NCI-H187 (cell line): ENCODE measurements at places on chromosomes 12 and 14.

GRCh38 chr14:89114109-89114508, 289.7 kb downstream of the TTC8 start:
- no peak for DNase-seq

- DNase-seq, result no peak
These were observed 388.5 kb downstream of the TMEM121 start for GRCh38 chr14:105914738-105915385.

DNA sequence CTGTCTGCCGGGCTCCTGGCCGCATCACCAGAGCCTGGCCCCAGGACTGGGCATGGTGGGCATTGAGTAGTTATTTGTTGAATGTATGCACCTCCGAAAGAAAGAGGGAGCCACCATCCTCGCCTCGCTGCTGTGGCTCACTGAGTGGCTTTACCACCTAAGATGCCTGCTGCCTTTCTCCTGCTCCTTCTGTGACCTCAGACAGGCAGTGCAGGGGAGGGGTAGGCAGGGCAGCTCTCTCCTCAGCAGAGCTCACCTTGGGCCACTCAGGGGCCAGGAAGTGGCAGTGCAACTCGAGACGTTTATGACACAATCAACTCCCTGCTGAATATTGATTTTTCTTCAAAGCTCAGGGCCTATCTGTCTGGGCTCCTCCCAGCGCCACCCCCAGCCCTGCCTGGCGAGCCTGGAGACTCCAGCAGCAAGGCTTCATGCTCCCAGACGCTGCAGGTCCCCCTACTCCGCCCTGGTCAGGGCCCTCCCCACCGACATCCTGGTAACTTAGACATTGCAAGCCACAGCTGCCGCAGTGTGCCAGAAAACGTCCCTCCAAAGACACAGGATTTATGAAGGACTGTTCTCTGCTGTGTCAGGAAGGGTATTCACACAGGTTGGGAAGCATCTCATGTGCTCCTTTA, 84.3 kb upstream of the DIO3 start:
- DNase-seq, result peak; percentile 92

DNA sequence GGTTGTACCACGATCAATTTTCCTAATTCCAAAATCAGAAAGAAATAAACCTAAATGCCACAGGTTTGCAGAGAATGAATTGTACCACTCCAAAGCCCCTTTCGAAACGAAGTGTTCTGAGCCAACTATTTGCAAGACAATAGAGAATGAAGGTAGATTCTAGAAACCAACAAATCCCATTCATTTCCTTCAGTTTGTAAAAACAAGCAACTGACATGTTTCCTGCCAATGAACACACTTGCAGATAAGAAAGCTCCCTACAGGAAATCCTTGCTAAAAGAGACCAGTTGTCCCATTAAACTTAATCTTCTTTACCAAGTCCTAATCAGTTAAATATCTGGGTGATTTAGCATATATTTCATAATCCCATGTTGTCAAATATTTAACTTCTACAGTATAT, 198.4 kb upstream of the FOXN3 start:
- DNase-seq, result no peak

GRCh38 chr14:99720941-99721791, 37.1 kb downstream of the CYP46A1 start:
- no peak for DNase-seq

DNA sequence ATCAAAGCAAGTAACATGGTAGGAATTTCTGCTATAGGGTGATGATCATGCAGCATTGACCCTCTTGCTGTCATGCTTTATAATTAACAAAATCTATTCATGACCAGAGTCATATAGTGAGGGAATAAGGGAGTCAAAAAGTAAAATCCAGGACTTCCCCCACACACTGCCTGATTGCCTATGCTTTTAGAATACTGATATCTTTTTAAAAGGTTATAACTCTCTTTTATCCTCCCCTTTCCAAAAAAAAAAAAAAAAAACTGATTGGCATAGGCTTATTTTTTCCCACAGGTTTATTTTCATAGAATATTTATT, 51.4 kb downstream of the ZFP36L1 start:
- no peak for DNase-seq

- peak; percentile 81 for DNase-seq
These were observed at the start of gene CCDC177 for GRCh38 chr14:69574263-69574953. CCDC177 (minus strand) TSS chr14:69574871; CDS start chr14:69573622, 1,249 bp downstream.

- DNase-seq, result no peak
These were observed 981.0 kb downstream of the TMEM121 start for GRCh38 chr14:106507354-106507753.

- DNase-seq, result no peak
These were observed 7.4 kb upstream of the GLRX5 start for GRCh38 chr14:95527387-95528002.

DNA sequence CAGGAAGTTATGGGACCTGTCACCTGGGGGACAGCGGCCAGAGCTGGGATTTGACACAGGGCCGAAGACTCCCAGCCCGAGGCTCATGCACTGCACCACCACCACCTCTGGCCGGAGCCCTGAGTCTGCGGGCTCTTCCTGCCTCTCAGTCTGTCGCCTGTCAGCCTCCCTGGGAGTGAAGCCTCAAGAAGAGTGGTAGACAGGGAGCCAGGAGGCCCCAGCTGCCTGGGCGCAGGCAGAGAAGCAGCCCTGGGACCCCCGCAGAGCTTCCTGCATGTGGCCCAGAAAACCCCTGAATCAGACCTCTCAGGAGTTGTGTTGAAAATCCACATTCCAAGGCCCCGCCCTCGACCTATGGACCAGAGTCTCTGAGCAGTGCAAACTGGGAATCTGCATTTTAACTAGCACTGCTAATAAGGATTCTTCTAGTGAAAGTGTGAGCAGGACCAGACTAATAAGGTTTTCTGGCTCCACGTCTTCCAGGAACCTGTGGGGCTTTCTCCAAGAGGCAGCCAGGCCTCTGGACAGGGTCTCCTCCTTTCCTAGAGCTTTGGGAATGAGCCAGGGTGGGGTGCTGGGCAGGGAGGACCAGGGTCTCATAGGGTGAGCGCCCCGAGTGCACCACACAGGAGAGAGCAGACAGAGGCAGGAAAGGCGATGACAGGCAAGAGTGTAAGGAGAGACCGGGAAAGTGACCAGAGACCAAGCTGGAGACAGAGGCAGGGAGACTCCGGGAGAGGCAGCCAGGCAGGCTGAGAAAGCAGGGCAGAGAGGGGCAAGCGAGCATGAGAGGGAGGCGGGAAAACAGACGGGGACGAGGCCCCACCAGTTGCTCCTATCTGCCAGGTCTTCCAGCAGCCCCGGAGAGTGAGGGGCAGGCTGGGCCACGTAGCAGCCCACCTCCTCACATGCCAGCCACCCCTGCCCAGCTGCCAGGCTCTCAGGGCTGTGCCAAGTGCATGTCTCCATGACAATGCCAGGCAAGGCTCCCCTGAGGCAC, 112.4 kb downstream of the BCL11B start:
- no peak for DNase-seq

- no peak for DNase-seq
These were observed 38.6 kb upstream of the KRR1 start for GRCh38 chr12:75549989-75550388.

DNA sequence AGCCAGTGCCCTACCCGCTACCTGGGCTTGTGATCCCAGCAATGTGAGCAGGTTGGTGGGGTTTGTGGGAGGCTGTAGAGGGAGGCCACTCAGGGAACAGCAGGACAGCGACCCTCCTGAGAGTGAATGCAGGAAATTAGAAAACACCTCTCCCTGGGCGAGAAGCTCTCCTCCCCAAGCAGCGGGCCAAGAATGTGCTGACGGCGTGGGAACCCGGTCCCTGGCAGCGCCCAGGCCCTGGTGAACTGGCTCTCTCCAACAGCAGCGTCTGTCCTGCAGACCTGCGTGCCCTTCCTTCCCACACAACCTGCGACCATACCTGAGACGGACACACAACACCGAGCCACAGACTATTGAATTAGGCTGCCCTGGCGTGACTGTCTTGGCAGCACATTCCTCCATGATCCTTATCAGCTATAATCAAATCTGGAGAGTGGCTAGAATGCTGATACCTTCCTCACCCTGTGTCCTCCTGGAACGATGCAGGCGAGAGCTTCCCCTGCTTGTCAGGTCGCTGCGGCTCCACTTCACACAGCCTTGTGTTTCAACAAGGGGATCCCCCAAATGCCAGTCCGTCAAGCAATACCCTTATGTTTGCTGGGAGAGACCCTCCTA, 114.8 kb upstream of the GSC start:
- no peak for DNase-seq

DNA sequence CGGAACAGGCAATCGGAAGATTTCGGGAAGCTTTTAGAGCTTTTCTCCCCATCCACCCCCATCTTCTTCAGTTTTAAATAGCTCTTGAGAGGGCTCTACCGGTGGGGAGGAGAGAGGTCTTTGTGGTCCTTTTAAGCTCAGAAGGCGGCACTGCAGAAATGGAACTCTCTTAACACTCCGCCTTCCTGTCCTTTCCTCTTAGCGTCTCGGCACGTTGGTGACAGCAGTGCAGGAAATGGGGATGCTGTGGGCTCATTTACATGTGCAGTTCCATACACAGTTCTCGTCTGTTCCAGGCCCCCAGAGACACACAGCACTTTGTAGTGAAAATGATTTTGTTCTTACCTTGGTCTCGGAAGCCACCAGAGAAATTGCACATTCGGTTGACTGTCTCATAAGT, 50.4 kb upstream of the RIN3 start:
- no peak for DNase-seq

- DNase-seq, result no peak
These were observed 127.1 kb downstream of the NELL2 start for GRCh38 chr12:44748950-44749468.

- no peak for DNase-seq
These were observed 6.8 kb upstream of the RASAL1 start for GRCh38 chr12:113142173-113142885.
